ENCODE measurements at places on chromosomes 11 and 22.

GRCh38 chr11:134063991-134064747 is 4.7 kb upstream of the JAM3 start:
- no peak for DNase-seq

DNA sequence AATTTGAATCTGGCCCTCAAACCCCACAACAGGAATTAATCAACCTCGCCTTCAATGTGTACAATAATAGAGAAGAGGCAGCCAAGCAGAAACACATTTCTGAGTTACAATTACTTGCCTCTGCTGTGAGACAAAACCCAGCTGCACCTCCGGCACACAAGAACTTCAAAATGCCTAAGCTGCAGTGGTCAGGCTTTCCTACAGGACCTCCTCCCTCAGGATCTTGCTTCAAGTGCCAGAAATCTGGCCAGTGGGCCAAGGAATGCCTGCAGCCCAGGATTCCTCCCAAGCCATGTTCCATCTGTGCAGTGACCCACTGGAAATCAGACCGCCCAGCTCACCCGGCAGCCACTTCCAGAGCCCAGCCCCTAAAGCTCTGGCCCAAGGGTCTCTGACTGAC is 3.4 kb upstream of the NDUFC2 start:
- DNase-seq, result no peak

DNA sequence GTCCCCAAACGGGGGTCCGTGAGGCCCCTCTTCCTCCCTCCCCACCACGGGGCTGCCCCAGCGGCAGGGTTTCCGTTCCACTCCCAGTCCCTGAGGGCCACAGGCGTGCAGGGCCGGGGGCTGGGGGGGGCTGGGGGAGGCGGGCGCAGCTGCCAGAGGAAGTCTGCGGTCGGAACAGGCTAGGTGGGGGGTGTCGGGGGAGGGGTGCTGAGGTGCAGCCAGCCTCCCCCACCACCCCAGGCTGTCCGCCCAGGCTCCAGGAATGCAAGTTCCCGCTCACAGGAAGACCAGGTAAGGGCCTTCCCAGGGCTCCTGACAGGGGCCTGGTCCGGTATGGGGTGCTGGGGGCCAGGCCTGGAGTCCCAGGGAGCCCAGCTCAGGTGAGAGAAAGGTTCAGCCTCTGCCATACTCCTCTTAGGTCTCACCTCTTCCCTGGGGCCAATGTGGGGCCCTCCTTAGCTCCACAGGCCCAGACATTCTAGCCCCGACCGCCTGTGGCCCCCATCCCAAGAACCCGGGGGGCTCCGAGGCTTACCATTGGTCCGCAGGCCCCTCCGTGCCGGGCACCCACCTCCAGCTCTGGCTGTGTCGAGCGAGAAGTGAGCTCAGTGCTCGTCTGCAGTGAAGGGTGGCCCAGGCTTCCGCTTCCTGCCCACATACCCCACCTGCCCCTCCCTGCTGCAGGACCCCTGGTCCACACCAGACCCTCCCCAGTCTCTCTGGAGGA is at the start of gene PTPRCAP:
PTPRCAP (minus strand) TSS at position 601 of the 727 bp plus-strand sequence; CDS start at position 538, 63 bp downstream.
- no peak for DNase-seq

- no peak for DNase-seq
These were observed 492.9 kb upstream of the KIRREL3 start for GRCh38 chr11:127493330-127494022.

- DNase-seq, result no peak
These were observed 20.8 kb downstream of the RELT start for GRCh38 chr11:73396985-73397384.

DNA sequence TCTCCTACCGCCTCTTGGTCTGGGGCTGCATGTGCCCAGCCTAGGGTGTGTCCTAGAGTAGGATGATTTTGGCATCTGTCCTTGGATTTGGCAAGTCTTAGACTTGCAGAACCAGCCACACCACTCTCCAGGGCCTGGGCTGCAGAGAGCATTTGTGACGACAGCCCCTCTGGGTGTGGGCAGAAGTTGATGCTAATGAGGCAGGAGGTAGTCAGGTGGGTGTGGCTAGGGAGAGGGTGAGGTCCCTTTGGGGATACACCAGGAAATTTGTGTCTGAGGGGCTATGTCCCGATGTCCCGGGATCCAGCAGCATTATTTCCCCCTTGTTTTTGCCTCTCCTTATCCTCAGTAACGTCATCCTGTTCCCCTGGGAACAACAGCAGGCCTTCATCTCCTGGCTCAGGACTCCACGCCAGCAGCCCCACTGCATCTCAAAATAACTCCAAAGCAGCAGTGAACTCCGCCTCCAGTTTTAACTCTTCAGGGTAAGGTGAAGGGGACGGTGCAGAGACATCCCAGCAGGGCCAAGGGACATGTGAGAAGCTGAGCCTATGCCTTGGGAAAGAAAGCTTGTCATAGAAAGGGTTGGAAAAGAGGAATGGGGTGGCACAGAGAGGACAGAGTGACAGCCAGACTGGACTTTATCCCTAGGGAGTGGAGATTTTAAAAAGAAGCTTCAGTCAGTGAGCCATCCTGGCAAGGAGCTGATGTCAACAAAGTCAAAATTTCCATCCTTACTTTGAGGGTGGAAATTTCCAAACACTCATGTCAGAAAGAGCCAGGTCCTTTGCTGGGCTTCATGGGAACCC is 8.0 kb upstream of the TLCD5 start:
- DNase-seq, result no peak
